ENCODE measurements at places on chromosomes 2 and 18.

DNA sequence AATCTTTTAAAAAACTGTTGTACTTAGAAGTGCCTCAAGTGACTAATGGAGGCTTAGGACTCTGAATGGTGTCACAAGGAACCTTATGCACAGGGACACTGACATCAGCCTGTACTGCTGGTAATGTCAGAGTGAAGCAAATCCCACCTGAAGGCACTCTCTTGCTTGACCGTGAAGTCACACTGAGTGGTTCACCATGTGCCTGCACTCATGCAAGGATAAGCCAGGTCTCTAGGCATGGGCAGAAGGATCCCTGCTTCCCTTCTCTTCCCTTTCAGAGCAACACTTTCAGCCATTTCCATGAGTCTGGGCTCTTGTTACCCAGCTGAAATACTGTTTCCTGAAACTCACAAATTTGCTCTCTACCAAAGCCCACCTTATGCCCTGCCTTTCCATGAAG is 123.0 kb downstream of the NEDD4L start:
- no peak for DNase-seq

- DNase-seq: no peak
Measured at GRCh38 chr2:162430323-162430722, 86.4 kb downstream of the GCA start.

GRCh38 chr18:76972241-76972640 is 149.9 kb downstream of the ZNF236 start:
- DNase-seq: no peak

- peak; percentile 29 for DNase-seq
Measured at GRCh38 chr2:15189216-15189615, 371.9 kb downstream of the NBAS start.

DNA sequence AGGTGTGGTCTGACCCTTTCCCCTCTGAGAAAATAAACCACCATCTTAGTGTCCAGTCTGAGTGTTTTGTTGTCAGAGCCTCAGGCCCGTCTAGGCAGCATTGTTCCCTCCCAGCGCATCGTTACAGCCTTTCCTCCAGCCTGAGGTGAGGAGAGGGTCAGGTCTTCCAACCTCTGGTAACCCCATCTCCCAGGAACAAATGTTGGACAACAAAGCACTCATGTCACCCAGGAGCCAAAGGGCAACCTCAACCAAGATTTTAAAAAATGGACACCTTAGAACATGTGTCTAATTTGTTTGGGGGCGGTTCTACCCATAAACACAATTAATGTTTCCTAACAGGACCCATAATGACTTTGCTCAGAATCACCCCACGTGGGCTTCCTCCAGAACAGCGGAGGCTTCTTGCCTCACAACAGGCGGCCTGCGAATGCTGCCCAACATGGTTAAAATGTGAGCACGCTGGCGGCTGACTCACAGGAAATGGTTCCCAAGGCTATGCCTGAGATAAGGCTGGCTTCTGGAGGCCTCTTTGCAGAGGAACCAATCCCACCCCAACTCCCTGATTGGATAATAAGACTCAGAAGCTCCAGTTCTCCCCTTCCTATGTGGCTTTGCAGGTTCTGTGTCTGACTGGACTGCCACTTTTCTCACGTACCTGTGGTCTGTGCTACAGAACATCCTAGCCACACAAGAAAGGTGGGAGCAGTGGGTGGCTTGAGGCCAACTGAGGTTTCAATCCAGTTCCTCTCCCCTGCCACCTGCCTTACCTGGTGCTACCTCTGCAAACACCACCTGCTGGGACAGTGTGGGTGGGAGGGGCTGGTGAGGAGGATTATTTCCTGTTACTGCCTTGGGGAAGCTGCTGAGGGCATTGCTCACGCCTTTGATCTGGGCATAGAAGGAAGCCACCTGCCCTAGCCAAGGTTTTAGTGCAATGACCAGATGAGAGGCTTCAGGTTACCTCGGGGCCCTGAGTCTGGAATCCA is 108.8 kb downstream of the B3GNT2 start:
- no peak for DNase-seq

DNA sequence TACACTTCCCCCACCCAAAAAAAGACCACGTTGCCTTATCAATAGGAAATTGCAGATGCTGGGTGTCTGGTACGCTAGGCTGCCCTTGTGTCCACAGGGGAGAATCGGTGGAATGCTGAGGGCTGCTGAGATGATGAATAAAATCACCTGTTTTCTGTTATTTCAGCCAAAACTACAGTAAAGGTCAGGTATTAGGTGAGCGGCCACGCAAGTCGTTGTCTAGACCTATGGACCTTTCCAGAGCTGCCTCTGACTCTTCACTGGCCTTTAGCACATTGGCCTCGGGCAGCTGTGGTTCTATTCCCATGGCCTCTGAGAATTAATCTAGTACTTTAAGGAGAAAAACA is 89.6 kb downstream of the MTCL1 start:
- no peak for DNase-seq

GRCh38 chr18:75107196-75107930 is 101.6 kb downstream of the PTGR3 start:
- no peak for DNase-seq

- no peak for DNase-seq
Measured at GRCh38 chr2:203908066-203908796, 28.3 kb upstream of the ICOS start.
